Endothelial cell (in vitro differentiated cells): ENCODE measurements at places on chromosomes 11 and 22.

DNA sequence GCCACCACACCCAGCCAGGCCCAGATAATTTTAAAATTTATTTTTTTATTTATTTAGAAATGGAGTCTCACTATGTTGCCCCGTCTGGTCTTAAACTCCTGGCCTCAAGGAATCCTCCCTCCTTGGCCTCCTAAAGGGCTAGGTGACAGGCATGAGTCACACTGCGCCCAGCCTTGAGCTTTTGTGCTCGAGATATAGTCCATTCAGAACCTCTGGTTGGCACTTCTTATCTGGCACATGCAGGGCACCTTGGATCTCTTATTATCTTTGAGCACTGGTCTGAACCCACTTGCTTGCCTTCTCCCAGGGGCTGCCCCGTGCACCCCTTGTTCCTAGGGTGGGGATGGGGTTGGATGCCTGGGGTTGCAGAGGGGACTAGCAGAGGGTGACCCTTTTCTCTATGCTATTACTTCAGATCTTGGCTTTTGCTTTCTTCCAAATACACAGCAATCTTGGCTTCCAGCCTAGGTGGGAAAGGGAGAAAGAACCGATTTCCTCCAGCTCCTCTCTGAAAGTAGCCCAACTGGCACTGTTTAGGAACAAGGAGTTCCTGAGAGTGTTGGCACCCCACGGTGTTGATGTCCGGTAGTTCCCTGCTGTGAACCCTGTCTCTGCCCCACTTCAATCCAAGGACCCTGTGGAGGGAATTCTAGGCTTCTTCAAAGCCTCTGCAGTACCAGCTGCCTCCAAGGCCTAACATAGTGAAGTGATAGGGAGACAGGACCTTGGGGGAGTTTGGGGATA lies 1.3 kb upstream of the SLC3A2 start:
- DNase-seq, result no peak

DNA sequence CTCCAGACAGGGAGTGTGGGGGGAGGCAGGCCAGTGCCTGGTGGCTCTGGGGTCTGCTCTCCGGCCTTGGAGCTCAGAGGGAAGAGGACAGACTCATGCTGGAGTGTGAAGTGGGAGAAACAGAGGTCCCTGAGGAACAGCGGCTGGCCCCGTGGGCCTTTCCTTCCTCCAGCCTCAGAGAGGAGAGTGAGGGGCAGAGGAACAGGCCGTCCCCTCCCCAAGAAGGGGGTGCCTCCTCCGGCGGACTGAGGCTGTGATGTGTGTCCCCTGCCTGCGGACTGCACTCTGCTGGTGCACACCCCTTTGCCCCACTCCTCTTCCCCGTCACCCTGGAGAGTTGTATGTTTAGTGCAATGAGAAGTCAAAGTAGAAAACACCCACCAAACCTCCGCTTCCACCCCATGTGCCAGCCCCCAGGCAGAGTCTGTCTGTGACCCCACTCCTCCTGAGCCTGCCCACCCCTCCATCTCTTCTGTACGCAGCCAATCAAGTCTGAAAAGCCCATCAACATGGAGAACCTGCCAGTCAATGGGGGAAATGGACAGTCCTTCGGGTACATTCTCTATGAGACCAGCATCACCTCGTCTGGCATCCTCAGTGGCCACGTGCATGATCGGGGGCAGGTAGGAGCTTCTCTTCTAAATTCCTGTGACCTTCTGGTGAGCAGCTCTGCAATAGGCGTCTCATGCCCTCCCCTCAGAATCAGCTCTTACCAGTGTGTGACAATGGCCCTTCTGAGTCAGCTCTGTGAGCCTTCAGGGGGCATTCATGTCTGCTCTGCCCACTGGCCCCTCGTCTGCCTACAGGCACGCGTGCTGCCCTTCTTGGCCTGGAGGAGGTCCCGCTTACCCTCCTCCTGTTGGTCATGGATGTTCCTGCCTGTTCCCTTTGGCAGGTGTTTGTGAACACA lies 39.0 kb downstream of the GLB1L2 start:
- DNase-seq, result no peak

GRCh38 chr11:44952500-44953260 lies 2.0 kb upstream of the TP53I11 start:
- DNase-seq, result no peak

DNA sequence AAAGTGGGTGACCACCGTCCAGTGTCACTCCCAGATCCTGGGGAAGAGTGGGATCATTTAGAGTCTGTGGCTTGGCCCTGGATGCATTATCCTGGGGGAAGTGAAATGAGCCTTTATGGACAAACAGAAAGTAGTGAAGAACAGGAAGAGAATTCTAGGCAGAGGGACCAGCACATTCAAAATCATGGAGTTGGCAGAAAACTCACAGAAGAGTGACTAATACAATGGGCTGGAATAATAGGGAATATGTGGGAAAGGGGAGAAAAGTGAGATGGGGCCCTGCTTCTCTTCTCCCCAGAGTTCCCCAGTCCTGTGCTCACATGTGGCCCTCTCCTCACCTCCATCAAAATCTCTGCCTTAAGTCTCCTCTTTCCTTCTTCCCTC lies 84.3 kb downstream of the CCDC81 start:
- DNase-seq, result no peak

DNA sequence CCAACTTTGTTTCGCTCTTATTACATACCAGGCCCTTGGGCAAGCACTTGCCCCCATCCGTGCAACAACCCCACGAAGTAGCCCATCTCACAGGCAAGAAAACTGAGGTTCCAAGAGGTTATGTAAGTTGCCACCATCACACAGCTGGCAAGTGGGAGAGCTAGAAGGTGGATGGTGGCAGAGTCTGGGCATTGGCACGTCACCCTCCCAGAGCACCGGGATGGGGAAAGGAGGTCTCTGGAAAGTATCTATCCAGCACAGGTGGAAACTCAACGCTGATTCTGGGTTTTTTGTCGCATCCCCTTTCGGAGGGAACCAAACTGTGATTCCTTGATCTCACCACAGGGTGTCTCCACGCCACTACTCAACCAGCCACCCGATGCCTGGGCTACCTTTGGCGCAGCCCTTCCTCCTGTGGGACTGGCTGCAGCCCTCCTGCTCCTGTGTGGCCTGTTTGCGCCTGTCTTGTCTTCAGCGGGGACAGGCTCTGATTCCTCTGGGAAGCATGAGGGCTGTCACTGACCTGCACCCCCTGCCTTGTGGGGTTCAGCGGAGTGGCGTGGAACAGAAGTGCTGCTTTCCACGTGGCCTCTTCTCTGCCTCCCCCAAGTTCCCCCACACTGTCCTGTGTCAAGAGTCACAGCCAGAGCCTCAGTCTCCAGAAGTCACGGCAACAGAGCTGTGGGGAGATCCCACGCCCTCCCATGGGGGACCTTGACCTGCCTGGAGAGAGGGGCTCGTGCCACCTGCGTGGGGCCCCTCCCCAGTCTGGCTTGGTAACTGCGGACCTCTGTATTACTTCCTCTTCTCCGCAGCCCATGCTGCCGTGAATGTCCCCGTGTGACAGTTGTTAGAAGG lies 34.4 kb upstream of the TRIM29 start:
- DNase-seq, result peak; percentile 73

DNA sequence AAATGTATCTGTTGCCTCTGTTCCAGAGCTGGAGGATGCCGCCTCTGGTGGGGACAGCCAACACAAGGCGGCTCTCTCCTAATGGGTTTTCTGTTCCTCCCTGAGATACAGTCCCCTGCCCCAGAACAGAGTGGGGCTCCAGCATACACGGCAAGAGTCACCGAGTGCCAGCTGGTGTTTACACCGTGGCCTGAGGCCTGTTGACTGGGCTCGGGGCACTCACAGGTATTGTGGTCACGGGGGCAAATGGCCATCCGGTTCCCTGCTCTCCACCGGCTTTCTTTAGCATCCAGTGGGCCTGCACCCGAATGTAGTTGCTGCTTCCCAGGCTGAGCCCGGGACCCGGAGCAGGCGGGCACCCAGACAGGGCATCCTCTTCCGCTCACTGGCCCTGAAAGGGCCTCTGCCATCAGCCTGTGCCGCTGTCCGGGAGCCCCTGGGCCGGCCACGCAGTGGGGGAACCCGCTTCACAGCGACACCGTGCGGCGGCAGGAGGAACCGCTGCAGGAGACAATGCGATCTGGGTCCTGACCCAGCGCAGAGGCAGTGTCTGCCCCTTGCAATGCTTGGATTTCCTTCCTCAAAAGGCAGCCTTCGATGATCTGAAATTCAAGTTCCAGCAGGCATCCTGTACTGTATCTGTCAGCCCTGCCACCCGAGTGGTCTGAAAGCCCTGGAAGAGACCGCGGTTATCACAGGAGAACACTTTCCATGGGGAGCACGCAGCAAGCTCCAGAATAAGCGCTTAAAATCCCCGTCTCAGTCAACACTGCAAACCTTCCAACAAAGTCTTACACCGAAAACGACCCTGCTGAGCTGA lies 859 bp upstream of the KRTAP5-5 start:
- peak; percentile 88 for DNase-seq

DNA sequence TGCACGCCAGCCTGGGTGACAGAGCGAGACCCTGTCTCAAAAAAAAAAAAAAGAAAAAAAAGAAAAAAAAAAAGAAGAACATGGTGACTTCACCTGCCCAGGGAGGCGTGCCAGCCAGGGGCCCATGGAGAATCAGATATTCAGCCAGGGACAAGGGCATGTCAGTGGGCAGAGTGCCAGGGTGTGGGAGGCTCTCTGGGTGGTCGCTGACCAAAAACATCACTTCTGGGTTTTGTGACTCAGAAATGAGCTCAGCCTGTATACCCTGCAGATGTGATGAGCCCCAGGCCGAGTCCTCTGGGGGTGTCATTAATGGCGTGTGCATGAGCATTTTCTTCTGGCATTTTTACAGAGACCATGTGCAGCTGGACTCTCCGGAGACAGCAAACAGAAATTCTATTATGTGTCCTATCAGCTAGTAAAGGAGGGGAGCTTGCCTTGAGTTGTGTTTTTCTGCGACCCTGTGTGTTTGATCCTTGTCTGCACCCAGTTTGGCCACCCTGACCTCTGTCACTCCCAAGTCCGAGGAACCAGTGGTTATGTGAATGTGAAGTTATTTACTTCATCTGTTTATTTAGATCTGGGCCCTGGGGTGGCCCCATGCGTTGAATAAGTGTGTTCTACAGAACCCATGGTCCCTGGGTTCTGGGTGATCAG lies 53.6 kb downstream of the BCR start:
- DNase-seq, result no peak

DNA sequence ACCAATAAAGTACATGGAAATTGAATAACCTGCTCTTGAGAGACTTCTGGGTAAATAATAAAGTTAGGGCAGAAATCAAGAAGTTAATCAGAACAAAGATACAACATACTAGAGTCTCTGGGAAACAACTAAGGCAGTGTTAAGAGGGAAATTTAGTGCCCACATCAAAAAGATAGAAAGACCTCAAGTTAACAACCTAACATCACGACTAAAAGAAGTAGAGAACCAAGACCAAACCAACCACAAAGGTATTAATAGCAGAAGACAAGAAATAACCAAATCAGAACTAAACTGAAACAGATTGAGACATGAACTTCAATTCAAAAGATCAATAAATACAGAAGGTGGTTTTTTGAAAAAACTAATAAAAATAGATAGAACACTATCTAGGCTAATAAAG lies 140.7 kb downstream of the JRKL start:
- no peak for DNase-seq

GRCh38 chr11:26297189-26297975 lies 34.5 kb upstream of the ANO3 start:
- peak; percentile 25 for DNase-seq

DNA sequence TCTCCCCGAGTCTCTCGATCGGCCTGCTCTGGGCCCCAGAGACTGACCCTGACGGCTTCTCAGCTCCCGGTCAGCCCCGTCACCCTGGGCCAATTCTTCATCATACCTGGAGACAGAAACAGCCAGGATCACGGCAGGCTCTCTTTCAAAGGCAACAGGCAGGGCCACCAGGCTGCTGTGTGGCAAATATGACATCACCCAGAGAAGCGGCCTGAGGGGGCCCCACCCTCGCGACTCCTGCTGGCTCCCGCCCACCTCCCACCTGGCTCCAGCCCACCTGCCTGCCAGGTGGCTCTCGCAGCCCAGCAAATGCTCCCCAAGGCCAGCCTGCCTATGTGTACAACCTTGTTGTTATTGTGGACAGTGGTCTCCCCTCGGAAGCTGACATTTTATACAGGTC lies 24.9 kb upstream of the PACSIN2 start:
- DNase-seq, result no peak

- no peak for DNase-seq
Measured at GRCh38 chr11:12810568-12810894, 136.3 kb downstream of the TEAD1 start.

- DNase-seq, result no peak
Measured at GRCh38 chr22:43155789-43156188, 4.4 kb downstream of the TSPO start.

- DNase-seq, result peak; percentile 35
Measured at GRCh38 chr11:62577046-62577714, 3.5 kb upstream of the EEF1G start.

GRCh38 chr11:115391598-115391997 lies 112.6 kb downstream of the CADM1 start:
- DNase-seq, result peak; percentile 23

DNA sequence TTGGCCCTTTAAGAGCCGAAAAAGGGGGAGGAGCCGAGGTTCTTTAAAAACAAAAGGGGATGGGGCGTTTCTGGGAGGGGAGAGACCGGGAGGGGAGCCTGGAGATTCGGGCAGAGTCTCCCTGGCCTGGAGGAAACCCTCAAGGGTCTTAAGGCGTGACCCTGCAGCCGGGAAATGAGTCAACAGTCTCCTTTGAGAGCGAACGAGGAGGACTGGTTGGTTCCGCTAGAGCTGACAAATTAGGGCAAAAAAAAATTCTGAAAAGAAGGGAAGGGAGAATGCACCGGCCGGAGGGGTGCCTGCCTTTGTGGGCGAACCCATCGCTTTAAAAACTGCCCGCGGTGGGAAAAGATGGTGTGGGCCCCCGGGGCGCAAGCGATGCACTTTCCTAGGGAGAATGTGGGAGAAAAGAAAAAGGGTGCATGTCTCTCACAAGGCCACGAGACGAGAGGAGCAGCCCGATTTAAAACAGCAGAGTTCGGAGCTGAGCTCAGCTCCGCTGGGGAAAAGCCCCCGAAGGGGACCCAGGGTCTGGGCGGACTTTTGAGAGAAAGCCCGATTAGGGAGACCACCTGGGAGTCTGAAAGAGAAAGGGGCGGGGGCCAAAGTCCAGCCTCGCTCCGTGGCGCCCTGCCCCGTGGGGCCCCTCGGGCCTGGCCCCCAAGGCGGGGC lies 874 bp downstream of the ZFTA start:
- peak; percentile 63 for DNase-seq
